ENCODE measurements at places on chromosomes 13 and 19.
A peak's percentile ranks its signal among the peaks of the same experiment; 100 is the strongest.

DNA sequence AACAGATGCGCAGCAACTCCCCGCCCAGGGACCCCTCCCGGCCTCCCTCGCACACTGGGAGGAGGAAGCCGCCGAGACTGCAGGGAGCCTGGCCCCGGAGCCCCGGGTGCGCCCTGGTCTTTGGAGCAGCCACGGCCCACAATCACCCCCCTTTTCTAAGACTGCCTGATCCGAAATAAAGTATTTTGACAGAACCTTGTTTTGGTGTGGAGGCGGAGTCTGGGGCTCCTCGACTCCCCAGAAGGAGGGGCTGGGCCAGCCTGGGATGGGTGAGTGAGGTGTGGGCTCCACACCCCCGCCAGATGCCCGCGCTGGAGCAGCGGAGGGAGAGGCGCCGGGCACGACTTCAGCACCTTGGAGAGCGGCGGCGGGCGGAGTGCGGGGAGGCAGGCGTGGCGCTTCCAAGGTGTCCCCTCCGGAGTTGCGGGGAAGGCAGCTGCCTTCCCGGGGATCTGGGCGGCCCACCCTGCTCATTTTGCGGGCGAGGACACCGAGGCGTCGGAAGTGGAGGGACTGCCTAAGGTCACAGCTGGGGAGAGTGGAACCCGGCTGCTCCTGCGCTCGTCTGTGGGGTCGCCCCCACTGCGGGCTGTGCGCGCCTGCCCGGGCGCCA lies 9.4 kb downstream of the SIRT6 start:
- peak; percentile 45 for DNase-seq

- no peak for DNase-seq
Measured at GRCh38 chr13:20451397-20451796, 74.3 kb downstream of the CRYL1 start.

- DNase-seq = no peak
Measured at GRCh38 chr13:33119022-33119781, 103.0 kb downstream of the KL start.

GRCh38 chr19:31980796-31981195 lies 364.6 kb upstream of the ZNF507 start:
- DNase-seq = no peak

DNA sequence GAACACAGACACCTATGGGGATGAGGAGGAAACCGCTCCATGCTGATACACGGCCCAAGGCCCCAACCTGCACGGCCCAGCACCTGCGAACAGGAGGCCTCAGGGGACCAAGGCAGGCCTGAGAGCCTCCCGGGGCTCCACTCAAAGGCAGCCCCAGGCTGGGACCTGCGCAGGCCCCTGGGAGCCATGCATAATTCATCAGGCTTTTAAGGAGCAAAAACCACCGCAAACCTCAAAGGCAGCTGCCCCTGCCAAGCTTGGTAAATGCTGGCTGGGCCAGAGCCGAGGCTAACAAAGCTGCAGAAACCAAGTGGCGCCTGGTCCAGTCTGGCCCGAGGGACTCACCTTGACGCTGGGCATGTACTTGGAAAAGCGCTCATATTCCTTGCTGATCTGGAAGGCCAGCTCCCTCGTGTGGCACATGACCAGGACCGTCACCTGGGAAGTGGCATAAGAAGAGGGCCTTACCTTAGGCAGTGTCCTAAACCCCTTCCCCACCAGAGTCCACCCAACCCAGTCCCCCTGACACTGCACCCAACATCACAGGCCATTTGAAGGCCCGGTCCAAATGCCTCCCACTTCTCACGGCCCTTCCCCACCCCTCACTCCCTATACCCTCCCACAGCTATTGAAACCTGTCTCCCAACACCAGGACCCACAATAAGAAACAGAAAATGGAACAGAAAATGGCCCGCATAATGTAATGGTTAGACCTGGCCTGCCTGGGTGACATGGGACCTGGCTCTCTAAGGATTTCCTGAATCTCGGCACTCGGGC lies 7.8 kb downstream of the DDX39A start:
- no peak for DNase-seq

- DNase-seq = peak; percentile 63
Measured at GRCh38 chr19:46442808-46443450, 14.2 kb upstream of the PNMA8C start.

GRCh38 chr19:44111910-44112463 lies 1.2 kb upstream of the ZNF225 start:
- DNase-seq = peak; percentile 12

- DNase-seq = no peak
Measured at GRCh38 chr19:10881403-10882107, 10.2 kb downstream of the CARM1 start.

GRCh38 chr13:98664047-98664446 lies 87.1 kb upstream of the STK24 start:
- no peak for DNase-seq

DNA sequence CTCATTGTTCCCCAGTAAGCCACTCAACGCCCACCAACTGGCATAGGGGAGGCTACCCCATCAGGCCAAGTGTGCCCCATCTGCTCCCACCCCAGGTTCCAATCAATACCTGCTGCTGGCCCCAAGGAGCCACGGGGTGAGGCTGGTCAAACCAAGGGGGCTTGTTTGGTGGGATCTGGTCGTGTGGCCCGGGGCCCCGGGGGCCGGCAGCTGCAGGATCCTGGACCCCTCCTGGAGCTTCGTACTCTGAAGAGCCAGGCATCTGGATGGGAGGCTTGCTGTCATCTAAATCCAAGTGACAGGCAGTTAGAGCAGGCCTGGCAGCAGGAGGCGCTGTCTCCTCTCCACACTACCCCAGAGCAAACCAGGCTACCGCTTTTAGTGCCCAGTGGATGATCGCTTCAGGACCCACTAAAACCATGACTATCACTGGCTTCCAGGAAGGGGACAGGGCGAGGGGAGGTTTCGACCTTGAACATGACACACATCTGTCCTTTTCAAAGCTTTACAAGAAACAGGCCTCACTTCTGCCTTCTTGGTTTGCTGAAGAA lies 14.2 kb downstream of the CHERP start:
- no peak for DNase-seq

DNA sequence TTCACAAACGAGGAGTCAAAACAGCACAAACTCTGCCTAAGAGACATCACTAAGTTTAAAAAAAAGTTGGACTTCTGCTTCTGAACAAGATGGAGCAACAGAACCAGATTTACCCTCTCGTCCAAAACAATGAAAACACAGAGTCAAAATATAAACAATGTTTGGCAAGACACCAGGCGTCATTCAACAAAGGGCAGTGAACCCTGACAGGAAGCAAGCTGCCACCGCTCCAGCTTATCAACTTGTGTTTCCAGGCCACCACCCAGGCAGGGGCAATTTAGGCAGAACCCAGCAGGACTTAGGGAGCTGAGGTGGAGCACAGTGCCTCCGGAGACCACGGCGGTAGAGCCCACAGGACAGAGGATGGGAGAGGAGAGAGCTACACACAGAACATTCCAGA lies 8.6 kb upstream of the NAPA start:
- DNase-seq = no peak

GRCh38 chr13:37023871-37024270 lies 23.3 kb downstream of the EXOSC8 start:
- DNase-seq = no peak

DNA sequence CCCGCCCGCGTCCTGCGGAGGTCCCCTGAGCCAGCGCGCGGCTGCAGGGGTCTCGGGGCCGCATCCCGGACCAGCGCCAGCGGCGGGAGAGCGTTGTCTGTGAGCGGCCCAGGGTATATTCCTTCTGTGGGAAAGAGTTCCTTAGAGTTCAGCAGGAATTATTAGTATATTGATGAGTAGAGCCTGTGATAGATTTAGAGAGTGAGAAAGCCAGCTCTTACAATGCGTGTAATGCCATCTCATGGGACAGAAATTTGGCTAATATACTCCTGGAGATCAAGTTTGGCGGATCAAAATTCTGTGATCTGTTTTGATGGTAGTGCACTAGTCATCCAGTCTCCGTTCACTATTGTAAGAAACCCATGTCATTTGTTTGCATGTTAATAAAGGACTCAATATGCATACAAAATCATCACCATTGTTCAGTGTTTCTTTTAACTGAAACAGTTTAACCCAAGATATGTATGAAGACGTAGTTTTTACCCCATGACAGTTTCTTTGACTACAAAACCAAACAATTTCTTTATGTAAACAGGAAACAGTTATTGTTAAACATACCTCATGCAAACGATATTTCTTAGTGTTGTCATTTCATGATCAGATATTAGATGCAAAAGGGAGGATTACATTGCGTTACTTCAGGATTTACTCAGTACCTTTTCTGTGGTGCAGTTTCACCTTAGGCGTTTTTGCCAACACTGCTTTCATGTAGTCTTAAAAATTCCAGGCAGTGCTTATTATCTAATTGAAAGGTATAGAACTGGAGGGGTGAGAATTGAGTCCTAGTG lies 9.9 kb downstream of the TNFRSF19 start:
- no peak for DNase-seq

- no peak for DNase-seq
Measured at GRCh38 chr13:58852076-58852475, 1220.5 kb downstream of the PCDH17 start.

DNA sequence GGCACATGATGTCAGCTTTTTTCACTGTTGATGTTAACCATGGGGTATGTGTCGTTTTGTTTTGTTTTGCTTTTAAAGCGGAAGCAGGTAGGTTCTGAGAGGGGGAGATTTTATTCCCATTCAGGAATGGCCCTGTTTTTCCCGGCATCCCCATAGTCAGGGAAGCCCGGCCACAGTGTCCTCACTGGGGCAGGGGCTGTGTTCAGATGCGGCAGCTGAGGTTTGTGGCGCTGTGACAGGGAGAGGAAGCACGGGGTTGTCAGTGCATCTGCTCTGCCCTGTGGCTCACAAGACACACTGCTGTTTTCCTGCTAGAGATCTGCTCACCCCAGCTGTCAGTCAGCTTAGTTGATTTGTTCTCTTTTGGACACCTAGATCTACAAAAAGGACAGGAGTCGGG lies 27.6 kb downstream of the ANKRD27 start:
- DNase-seq = no peak

- no peak for DNase-seq
Measured at GRCh38 chr13:112635323-112635722, 47.4 kb upstream of the TUBGCP3 start.

DNA sequence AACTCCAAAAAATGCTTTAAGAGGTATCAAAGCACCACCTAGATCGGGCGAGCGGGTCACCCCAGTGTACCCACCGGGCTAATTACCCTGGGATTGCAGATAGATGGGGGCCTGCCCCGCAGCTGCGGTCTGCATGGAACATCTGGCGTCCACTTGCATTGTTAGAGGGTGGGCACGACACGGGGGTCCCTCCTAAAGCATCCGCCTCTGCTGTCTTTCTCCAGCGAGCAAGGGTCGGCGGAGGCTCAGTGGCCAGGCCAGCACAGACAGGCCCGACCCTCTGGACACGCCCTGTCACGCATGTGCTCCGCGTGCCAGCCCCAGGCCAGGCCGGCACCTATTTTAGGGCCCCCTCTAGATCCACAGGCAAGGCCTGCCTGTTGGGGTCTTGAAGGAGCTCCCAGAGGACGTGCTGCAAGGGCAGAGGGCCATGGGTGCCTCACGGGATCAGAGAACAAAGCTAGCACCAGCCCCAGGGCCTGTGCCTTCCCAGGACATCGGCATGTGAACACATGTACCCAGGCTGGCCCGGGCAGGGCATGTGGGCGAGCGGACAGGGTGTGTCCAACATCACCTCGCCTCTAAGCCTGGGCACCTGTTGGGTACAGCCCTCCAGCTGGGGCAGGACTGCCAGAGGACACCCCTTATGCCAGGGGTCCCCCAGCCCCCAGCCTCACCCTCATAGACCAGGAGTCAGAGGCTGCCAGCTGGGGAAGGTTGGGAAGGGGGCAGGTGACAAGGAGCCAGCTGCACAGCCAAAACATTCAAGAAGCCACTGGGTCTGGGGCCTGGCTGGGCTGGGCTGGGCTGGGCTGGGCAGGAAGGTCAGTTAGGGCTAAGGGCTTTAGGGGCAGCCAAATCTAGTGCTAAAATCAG lies 35.6 kb upstream of the NANOS3 start:
- DNase-seq = no peak

- no peak for DNase-seq
Measured at GRCh38 chr13:59208405-59209195, 955.1 kb downstream of the DIAPH3 start.

DNA sequence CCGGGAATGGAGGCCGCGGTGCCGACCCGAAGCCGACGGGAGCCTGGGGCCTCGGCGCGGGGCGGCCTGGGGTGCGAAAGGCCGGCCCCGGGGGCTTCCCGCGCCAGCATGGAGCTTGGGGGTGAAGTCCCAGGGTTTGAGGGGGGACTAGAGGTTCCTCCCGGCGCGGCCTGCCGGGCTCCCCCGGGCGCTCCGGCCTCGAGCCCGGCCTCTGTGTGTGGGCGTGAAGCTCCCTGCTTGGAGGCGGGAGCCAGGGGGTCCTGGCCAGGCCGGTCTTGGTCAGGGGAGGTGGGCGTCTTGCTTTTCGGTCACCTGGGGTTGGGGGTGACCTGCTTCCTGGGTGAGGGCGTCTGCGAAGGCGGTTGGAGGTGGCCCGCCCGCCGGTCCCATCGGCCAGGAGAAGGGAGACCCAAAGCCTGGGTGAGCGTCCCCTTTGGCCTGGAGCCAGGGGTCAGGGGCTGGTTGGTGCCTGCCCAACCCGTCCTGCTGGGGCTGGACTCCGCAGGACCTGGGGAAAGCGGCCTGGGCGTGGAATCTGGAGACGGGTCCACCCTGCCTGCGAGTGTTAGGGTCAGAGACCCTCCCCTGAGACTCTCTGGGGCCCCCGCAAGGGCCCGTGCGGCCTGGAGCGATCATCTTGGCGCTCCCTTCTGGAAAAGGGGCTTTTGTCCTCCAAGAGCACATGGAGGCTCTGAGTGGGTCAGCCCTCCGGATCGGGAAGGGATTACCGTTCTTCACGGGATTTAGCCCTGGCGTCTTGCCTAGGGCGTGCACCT lies 535 bp downstream of the BSG start:
- DNase-seq = no peak

GRCh38 chr13:21365574-21365973 lies 93.5 kb downstream of the ZDHHC20 start:
- DNase-seq = no peak

GRCh38 chr13:37681281-37682032 lies 82.9 kb upstream of the POSTN start:
- no peak for DNase-seq

DNA sequence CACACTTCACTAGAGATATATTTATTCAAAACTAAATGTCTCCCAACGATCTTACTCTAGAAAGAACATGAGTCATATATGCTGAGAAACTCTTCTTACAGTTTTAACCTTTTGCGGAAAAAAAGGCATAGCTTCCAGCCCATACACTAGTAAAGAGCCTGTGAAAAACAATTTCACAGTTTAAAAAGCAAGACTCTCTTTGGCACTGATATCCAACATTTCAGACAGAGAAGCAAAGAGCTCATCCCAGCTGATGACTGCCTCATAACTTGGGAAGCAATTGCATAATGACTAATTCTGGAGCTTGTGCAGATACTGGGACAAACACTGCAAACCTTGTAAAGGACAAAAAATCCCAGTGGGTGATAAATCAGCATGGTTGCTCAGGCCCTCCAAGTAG lies 88.0 kb downstream of the ENOX1 start:
- no peak for DNase-seq

Data from HTR-8/SVneo (cell line).